Fibroblast of lung (primary cell): ENCODE measurements at places on chromosomes 5 and 9.
A peak's percentile ranks its signal among the peaks of the same experiment; 100 is the strongest.

- DNase-seq = peak; percentile 65
Measured at GRCh38 chr5:32505756-32506155, 61.2 kb upstream of the ZFR start.

DNA sequence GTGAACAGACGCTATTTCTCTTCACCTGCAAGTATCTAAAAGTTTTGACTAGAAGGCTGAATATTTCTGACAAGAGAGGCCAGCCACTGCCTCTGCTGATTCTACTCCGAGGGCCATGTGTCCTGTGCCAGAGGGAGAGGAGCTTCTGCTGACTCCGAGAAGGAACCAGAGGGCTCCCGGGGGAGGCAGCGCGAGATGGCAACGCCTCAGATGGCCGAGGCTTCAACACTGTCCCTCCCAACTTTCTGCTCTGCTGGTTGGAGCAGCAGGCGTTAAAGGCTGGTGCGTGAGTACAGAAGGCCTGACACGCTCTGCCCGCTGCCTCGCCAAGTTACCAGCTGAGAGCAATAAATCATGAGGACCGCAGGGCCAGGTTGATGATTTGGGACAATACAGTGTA lies 178.8 kb downstream of the GAPVD1 start:
- DNase-seq = no peak

- DNase-seq = peak; percentile 28
Measured at GRCh38 chr5:78566747-78567425, 81.7 kb downstream of the LHFPL2 start.

DNA sequence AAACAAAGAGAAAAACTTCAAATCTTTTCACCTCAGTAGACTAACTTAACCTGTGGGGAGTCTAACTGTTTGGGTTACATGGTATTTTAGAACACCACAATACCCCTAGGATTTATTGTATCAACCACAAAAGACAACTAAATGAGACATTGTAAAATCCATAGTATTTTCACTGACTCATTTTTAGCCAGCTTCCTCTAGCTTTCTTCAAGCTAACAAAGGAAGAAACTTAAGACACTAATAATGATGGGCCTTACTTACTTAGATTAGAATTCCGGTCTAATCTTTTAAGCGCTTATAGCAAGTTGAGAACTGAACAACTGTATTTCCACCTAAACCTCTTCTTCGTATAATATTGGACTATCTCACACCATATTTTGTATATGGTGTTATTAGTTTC lies 529.3 kb downstream of the DMRTA1 start:
- peak; percentile 30 for DNase-seq

DNA sequence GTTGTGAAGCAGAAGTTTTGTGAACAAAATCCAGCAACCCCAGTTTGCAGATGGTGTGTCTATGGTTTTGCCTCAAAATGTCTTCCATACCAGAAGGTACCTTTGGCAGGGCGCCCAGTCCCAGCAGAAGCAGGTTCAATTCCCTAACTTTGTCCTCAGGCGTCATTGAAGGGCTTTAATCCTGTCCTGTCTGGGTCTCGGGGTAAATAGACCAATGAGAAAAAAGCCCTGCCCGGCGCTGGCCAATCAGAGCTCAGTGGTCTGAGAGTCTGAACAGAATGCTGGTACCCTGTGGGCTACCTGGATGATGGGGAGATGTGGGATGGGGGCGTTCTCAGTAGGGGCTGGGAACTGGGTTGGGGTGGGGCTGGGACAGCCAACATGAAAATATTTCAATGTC lies 6.2 kb upstream of the ST6GALNAC4 start:
- DNase-seq = no peak

GRCh38 chr9:75499812-75500211 lies 390.7 kb upstream of the PCSK5 start:
- no peak for DNase-seq

DNA sequence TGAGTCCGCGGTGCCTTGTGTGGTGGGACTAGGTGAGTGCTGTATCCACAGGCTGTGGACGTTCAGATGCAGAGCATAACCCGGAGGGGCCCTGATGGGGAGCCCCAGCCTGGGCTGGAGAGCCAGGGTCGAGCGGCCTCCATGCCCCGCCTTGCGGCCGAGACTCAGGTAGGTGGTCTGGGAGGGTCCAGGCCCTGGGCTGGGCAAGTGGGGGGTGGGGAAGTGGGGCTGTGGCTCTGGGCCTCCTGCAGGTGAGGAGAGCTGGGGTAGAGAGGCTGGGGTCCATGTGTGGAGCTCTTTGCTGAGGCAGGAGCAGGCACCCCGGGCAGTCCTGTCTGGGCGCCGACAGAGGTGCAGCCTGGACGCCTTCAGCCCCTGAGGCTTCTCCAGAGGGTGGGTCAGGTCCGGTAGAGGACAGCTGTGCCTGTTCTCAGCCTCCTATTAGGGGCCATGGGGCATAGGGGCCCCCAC lies 241.1 kb downstream of the CACNA1B start:
- no peak for DNase-seq
